ENCODE measurements at places on chromosomes 1 and 21.

DNA sequence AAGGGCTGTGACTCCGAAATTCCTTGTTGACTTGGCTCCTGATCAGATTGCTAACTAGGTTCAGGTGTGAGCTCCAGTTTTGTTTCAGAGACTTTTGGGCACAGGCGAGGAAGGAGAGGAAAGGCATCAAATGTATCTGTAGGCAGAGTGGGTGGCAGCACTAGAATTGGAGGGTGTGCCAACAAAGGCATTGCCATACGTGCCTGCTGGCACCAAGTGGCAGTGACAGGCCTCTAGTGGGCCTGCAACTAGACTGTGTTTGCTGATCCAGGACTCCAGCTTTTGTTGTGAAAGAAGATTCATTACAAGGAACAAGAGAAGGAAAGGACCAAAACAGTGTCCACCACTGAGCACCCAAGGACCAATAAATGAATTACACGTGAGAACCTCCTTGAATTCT is 79.5 kb downstream of the TM2D1 start:
- DNase-seq: no peak

- no peak for DNase-seq
Measured at GRCh38 chr1:219792337-219793021, 135.9 kb downstream of the SLC30A10 start.

DNA sequence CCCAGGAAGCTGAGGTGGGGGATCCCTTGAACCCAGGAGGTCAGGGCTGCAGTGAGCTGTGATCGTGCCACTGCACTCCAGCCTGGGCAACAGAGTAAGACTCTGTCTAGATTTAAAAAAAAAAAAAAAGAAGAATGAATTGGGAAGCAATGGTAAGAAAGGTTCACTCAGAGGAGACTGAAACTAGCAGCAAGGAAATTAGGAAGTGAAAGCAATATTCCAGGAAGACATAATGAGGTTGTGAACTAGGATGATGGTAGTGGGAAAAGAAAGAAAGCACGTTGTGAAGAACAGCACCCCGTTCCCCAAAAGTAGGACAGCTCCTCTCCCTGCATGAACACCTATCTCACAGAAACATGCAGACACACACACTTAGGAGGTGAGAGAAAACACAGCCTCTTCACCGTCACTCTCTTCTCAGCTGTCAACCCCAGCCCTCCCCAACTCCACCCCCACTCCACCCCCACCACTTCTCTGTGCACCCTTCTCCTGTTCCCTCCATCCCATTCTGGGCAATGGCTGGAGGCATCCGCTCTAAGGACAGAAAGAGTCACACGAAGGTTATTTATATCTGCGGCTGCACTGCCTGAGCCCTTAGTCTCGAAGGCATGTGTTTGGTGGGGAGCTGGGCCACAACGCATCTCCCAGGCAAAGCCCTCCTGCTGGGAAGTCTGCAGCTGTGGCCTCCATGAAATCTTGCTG is 101.8 kb upstream of the LPGAT1 start:
- no peak for DNase-seq

GRCh38 chr1:227893300-227893948 is 54.3 kb downstream of the WNT9A start:
- no peak for DNase-seq

DNA sequence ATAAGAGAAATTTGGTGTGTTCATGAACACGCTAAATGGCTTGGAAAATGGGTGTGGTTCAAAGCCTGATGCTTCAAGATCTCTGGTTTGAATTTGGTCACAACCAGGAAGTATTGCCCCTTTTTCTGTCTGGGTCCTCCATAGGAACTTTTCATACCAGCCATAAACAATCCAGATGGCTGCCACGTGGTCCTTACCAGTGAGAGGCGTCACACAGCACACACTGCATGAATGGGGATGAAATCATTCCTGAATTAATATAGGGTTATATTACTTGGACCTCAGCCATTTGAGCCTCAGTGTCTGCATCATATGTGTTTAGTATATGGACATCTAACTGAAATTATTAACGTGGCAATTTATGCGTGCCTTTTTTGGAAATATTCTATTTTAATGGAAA is 64.0 kb downstream of the PRRX1 start:
- no peak for DNase-seq

- no peak for DNase-seq
Measured at GRCh38 chr1:48977273-48977672, 200.6 kb upstream of the BEND5 start.

GRCh38 chr1:54312796-54313316 is 93.3 kb downstream of the SSBP3 start:
- peak; percentile 90 for DNase-seq

DNA sequence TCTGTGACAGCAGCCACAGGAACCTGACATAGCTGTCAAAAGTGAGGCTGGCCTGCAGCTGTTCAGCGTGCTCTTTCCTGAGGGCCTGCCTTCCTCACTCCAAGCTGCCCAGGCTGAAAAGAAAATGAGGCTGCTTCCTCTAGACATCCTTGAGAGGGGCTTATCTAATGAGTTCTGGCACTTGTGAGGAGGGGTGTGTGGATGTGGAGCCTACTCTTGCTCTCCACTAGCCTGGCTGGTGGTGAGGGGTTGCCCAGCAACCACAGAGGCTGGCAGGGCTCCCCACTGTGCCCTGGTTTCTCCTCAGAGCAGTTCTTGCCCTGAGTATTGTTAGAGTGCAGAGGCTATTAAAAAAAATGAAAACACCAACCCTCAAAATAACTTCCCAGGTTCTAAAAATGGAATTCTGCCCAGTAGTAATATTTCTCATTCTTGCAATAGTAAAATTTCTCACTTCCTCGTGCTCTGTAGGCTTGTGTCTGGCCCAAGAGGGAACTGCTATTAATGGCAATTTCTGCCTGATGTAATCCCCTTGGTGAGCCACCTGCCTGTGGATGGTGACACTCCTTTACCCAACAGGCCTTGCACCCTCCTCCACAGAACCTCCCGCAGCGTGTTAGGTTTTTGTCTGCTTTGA is 52.6 kb upstream of the EPS8L3 start:
- DNase-seq: no peak

DNA sequence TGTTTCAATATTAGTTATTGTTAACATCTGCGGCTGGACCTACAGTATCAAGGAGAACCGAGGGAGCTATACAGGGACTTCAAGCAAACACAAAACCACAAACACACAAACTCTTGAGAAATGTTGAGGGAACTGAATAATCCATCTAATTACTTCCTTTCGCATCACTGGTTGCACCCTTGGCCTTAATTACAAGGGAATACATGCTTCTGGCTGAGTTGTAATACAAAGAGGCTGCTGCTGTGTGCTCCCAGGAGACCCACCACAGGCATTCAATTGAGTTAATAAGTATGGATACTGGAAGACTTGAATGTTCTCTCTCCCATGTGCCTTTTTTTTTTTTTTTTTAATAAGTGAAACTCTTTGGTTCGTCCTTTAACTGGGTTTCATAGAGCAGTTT is 16.8 kb upstream of the SMYD2 start:
- no peak for DNase-seq

GRCh38 chr1:51673279-51673678 is 56.4 kb downstream of the OSBPL9 start:
- DNase-seq: no peak

GRCh38 chr1:114339379-114339778 is 171.6 kb downstream of the TRIM33 start:
- no peak for DNase-seq

DNA sequence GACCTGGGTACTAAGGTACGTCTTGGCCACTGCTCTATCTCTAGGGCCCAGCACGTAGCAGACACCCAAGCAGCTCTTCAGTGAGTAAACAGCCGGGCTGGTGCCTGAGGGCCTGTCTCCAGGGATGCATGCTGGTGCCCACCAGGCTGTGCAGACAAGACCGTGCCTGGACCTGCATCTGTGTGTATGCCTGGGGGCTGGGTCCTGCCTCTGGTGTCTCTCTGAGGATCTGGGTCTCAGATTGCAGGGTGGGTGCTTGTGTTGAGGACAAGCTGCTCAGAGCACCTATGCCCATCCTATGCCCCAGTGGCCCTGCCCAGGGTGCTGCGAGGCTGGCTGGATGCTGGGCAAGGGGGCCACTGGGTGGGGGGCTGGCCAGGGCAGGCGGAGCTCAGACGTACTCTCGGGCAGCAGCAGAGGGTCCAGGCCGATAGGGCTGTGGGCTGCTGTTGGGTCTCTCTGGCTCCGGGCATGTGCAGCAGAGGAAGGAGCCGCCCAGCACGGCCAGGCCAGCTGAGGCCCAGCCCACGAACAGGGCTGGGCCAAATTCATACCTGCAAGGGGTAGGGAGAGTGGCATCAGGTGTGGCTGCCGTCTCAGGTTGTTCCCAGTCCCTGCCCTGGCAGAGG is 4.4 kb downstream of the CLDN19 start:
- no peak for DNase-seq

DNA sequence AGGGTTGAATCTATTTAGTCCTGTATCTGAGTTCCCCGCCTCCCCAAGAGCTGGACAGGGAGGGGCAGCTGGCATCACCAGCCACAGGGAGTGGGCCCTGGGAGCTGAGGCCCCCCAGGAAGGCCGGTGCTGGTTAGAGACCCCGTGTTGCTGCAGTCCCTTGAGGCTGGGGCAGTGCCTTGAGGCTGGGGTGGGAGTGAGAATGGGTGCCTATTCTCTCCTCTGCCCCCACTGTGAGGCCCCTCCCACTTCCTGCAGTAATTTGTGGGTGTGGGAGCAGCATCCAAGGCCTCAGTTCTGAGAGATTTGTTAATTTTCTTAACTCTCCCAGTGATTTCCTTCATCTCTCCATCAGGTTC is 2.5 kb upstream of the TRAPPC3 start:
- no peak for DNase-seq

- no peak for DNase-seq
Measured at GRCh38 chr1:162335126-162335525, 41.5 kb downstream of the SPATA46 start.

DNA sequence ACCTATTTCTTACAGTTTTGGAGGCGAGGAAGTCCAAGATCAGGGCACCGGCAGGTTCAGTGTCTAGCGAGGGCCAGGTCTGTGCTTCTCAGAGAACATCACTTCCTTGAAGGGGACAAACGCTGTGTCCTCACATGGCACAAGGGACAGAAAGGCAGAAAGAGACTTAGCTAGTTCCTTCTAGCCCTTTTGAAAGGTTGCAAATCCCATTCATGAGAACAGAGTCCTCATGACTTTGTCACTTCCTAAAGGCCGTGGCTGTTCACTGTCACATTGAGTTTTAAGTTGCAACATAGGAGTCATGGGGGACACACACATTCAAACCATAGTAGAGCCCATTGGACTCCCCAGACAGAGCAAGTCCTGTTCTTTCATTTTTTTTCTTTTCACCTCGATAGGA is 27.4 kb downstream of the PER3 start:
- no peak for DNase-seq

- DNase-seq: peak; percentile 46
Measured at GRCh38 chr1:10794724-10795275, 1.6 kb downstream of the CASZ1 start.

DNA sequence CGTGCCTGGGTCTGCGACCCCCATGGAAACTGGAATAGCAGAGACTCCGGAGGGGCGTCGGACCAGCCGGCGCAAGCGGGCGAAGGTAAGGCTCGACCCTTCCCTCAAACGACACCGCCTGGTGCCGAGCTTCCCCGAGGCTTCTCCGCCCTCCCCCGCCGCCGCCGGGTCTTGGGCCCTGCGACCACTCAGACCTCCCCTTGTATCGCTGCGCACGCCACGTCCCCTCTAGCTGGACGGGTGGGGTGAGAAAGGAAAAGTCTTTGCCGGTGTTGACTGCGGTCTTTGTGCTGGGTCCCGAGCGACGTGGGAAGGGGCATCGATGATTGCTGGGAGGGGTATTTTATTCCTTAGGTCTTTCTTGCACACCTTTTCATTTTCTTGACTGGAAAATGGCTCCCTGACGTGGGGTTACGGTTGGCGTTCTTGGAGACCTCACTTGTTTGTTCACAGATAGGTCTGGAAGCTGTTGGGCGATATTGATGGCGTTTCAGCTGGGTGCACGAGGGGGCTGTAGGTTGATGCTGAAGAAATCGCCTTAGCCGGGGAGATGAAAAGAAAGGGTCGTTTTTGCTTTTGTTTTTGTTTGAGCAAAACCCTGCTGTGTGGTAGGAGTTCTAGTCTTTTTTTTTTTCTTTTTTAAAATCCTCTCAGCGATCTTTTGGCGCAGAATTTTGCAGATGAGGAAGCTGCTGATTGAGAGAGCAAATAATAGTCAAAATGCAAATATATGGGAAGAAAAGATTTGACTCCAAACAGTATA is 776 bp downstream of the KDM1A start:
- DNase-seq: peak; percentile 64

DNA sequence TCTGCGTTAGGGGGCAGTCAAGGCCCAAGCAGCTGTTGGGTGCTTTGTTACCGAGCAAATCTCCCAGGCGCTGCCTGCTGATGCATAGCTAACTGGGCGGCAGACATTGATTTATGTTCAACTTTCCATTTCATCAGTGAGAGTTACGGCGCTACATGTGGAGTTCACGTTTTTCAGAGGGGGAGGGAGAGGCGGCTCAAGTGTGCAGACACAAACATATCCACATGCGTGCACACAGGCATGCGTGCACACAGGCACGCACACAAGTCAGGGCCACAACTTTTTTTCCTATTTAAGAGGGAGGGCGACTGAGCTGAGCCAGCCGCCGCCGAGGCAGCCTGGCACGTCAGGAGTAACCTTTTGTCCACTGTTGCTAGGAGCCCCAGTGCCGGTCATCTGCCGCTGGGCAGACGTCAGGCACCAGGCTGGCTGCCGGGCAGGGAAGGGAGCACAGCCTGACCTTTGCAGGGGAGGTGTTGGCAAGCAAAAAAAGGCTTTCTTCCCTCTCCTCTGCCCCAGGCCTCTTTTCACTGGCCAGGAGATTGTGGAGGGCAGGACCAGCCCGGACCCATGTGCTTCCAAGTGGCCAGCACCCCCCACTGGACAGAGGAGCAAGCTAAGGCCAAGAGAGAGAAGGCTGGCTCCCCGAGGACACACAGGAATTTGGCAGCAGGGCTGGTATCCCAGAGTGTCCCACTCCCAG is 73.3 kb downstream of the MRPL37 start:
- peak; percentile 97 for DNase-seq

- DNase-seq: no peak
Measured at GRCh38 chr1:86703696-86704457, 499 bp upstream of the SH3GLB1 start.

- DNase-seq: no peak
Measured at GRCh38 chr1:20713440-20713839, 4.4 kb downstream of the KIF17 start.

DNA sequence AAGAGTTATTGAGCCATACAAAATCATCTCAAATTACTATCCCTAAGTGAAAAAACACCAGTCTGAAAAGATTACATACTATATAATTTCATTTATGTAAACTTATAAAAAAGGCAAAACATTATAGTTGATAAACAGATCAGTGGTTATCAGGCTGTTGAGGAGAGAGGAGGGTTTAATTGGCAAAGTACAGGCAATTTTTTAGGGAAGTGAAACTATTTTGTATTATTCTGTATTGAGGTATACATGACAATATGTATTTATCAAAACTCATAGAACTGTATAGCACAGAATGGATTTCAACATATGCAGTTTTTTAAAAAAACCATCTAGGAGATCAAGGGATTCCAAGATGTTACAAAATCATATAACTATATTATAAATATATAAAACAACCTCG is 403.7 kb downstream of the LTN1 start:
- DNase-seq: no peak

GRCh38 chr1:30749691-30750583 is 7.6 kb downstream of the LAPTM5 start:
- DNase-seq: no peak

Measured in mesenchymal stem cell (in vitro differentiated cells and primary cell).